ENCODE measurements at places on chromosomes 2 and 18.
A peak's percentile ranks its signal among the peaks of the same experiment; 100 is the strongest.

DNA sequence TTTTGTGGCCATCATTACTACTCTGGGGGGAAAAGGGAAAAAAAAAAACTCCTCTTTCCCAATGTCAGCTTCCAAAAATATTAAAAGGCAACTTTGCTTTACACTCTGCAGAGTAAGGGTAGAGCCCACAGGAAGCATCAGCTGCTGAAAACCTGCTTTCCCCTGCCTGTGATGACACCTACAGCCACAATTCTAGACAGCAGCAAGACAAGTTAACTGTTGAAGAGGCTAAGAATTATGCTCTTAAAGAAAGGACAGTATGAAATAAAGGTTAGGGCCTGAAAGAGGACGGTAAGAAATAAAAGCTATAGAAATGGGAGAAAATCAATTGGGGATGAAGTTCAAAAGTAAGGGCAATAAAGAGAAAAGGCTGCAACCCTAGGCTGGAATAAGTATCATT is 3.0 kb downstream of the PDE11A start:
- DNase-seq, result no peak

DNA sequence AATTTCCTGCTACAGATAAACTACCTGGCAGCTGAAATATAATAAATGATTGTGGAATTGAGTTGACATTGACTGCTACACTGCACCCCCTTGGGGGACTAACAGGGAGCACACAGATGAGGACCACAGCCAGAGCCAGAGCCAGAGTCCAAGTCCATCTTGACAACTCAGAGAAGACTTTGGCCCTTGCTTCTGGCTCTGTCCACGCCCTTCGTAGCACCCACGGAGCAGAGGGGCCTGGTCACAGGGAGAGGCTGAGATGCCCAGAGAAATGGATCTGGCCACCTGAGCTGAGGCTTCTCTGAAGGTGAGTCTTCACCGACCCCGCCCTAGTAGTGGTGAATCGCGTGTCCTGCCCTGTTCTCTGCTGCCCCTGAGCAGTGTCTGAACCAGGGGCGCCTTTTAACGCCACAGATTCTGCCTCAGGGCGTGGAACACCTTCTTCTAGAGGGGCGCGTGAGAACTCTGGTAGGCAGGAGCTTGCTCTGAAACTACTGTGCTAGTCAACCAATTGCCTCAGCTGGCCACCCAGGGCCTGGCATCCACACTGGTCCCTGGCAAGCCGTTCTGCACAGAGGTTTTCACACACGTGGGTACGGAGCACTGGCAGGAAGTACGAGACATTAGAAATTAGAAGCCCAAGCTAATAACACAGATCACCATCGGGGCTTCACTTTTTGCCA is 35.7 kb upstream of the MAT2A start:
- no peak for DNase-seq

GRCh38 chr2:172600557-172601008 is 44.7 kb downstream of the PDK1 start:
- DNase-seq, result no peak

DNA sequence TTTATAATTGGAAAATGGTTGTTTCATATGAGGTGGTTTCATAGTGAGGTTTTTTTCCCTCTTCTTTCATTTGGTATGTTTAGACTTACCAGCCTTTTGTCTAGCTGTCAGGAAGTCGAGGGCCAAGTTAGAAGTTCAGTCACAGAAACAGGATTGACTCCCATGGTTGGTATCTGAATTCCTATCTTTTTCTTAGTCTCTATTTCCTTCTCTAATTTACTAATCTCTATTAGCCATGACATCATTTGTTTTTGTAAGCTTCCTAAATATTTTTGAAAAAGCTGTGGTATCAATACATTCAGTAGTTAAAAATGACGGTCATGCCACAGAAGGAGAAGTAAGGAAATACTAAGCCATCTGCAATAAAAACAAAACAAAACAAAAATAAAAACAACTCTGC is 206.9 kb downstream of the CCDC85A start:
- no peak for DNase-seq

GRCh38 chr2:226600184-226600583 is 199.4 kb downstream of the IRS1 start:
- no peak for DNase-seq

GRCh38 chr2:239365782-239366435 is 34.9 kb downstream of the HDAC4 start:
- DNase-seq, result no peak

GRCh38 chr2:219171231-219171651 is 1.4 kb upstream of the SLC23A3 start:
- peak; percentile 69 for DNase-seq

GRCh38 chr2:213317929-213318328 is 33.7 kb downstream of the SPAG16 start:
- no peak for DNase-seq

DNA sequence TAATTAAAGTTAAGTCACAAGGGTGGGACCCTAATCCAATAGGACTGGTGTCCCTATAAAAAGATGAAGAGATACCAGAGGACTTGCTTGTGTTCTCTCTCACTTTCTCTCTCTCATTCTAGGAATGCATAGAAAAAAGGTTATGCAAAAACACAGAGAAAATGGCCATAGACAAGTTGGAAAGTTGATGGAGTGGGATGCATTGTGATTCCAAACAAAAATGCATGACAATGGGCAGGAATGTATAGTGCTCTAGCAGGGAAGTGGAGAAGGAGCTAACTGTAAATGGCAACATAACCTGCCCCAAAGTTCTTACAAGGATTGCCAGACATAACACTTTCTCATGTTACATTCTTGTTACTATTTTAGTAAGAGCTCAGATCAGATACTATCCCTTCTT is 301.6 kb upstream of the LRATD1 start:
- no peak for DNase-seq

DNA sequence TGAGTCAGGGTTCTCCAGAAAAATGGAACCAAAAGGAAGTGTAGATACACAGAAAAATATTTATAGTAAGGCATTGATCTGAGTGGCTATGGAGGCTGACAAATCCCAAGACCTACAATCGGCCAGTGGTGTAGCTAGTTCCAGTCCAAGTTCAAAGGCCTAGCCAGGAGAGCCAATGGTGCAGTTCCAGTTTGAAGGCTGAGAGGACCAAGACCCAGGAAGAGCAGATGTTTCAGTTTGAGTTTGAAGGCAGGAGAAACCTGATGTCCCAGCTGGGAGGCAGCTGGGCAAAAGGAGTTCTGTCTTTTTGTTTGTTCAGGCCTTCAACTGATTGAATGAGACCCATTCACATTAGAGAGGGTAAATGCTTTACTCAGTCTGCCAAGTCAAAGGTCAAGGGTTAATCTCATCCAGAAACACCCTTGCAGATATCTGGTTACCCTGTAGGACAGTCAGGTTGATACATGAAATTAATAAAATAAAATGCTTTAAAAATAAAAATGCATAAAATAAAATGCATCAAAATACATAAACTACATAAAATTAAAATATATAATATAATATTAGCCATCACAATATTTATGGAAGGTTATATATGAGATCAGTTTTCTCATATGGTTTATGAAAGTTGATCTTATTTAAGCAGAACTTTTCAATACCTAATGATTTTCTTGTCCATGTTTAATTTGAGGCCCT is 38.7 kb downstream of the KCNE4 start:
- DNase-seq, result no peak

DNA sequence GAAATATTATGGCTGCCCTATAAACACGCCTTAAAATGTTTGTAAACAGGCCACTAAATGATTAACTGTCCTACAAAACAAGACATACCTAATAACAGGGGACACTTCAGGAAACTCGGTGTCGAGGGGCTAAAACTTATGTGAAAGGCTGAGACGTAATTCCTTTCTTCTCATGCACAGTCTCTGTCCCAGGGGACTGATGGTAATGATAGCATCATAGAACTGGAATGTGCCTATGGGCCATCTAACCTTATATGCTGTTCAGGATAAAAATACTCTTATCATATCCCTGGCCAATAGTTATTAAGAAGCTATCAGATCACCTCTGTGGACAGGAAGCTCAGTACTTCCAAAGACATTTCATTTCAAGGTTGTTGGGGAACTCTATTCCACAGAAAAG is 252.6 kb upstream of the RASGRP3 start:
- no peak for DNase-seq

- no peak for DNase-seq
These were observed 257.6 kb upstream of the RAB6C start for GRCh38 chr2:129721846-129722245.

GRCh38 chr2:88125344-88125923 is 2.4 kb downstream of the FABP1 start:
- DNase-seq, result no peak

DNA sequence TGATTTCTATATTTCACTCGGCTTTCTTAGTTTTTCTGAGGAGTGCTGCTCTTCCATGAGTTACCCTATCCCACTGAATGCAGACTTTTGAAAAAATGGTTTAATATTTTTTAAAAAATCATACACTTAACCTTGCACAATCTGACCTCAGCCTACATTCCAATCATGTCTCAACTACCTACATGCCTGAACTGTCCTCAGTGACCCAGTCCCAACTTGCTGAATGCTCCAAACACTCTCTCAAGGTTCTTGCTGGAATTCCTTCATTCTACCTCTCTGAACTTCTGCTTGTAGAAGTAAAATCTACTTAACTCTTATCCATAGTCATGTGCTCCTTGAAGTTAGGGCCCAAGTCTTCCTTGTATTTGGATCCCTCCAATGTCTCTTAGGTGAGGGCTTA is 181.6 kb downstream of the XIRP2 start:
- no peak for DNase-seq

- no peak for DNase-seq
These were observed 555.3 kb downstream of the RNF144A start for GRCh38 chr2:7472465-7472864.

DNA sequence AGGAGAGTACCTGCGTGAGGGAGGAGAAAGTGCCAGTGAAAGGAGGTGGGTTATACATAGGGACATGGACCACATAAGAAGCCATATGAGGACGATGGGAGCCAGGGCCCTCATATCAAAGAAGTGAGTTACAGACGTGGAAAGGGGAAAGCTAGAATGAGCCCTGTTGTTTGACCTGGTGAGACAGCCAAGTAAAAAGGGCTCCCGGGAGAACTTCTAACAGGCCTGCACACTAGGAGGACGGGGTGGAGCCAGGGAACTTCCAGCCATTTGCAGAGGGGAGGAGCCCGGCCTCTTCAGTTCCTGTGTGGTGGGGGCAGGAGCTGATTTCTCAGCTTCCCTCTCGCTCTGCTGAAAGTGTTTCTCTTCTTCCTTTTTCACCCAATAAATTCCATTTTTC is 84.1 kb upstream of the SLC66A3 start:
- DNase-seq, result no peak

GRCh38 chr2:151305129-151305691 is 15.7 kb upstream of the NMI start:
- no peak for DNase-seq

- DNase-seq, result no peak
These were observed 377.2 kb downstream of the EN1 start for GRCh38 chr2:118470297-118470696.

DNA sequence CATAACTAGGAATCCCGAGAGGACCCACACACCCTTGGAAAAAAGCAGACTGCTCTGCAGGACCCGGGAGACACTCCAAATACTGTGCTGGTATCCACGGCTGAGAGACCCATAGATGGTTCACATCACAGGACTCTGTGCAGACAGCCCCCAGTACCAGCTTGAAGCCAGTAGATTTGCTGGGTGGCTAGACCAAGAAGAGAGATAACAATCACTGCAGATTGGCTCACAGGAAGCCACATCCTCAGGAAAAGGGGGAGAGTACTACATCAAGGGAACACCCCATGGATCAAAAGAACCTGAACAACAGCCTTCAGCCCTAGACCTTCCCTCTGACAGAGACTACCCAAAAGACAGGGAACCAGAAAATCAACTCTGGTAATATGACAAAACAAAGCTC is 223.8 kb upstream of the LRATD1 start:
- DNase-seq, result no peak

GRCh38 chr2:32289165-32289999 is 11.7 kb downstream of the YIPF4 start:
- no peak for DNase-seq

DNA sequence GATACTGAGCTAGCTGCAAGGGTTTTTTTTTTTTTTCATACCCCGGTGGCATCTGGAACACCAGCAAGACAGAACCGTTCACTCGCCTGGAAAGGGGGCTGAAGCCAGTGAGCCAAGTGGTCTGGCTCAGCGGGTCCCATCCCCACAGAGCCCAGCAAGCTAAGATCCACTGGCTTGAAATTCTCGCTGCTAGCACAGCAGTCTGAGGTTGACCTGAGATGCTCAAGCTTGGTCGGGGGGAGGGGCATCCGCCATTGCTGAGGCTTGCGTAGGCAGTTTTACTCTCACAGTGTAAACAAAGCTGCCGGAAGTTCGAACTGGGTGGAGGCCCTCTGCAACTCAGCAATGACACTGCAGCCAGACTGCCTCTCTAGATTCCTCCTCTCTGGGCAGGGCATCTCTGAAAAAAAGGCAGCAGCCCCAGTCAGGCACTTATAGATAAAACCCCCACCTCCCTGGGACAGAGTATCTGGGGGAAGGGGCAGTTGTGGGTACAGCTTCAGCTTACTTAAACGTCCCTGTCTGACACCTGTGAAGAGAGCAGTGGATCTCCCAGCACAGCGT is 5.1 kb upstream of the MIB1 start:
- peak; percentile 65 for DNase-seq

GRCh38 chr2:8170552-8171327 is 511.1 kb upstream of the ID2 start:
- DNase-seq, result no peak

GRCh38 chr2:129782633-129782990 is 196.9 kb upstream of the RAB6C start:
- no peak for DNase-seq

GRCh38 chr2:25165992-25166875 is 2.1 kb downstream of the POMC start:
- DNase-seq, result peak; percentile 61

DNA sequence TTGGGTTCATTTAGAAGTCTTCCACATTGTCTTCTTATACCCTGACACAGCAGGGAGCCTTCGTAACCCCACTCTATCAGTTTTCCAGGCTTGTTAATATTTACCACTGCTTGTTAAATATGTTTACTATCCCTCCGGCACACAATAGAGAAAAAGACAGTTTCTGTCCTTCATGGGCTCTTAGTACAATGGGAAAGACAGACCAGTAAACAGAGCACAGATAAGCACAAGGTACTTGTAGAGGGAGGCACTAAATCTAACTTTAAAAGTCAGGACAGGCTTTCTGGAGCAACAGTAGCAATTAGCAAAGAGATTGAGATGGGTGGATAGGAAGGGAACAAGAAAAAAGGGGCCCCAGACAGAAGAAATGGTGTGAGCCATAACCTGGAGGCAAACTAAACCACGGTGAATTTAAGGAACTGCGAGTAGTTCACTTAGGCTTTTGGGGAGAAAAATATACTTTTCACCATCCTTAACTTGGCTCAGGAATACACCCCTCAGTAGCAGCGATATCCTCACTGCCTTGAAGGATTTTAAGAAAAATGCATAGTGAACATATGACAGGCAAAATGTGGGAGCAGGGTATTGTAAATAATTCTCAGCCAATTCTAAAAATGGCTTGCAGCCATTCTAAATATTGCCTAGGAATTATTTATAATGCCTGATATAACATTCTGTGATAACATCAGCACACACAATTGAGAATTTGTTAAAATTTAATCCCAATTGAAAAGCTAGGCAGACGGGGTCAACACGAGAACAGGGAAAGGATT is 383.7 kb downstream of the CDH2 start:
- DNase-seq, result no peak

GRCh38 chr2:43905871-43906270 is 67.1 kb downstream of the ABCG8 start:
- DNase-seq, result no peak

GRCh38 chr2:168948621-168949212 is 47.6 kb downstream of the G6PC2 start:
- DNase-seq, result no peak

GRCh38 chr18:22828171-22828570 is 105.0 kb upstream of the RBBP8 start:
- DNase-seq, result no peak

All from CD4-positive, alpha-beta T cell (primary cell).